ENCODE measurements at places on chromosomes 3 and 15.
A peak's percentile ranks its signal among the peaks of the same experiment; 100 is the strongest.

DNA sequence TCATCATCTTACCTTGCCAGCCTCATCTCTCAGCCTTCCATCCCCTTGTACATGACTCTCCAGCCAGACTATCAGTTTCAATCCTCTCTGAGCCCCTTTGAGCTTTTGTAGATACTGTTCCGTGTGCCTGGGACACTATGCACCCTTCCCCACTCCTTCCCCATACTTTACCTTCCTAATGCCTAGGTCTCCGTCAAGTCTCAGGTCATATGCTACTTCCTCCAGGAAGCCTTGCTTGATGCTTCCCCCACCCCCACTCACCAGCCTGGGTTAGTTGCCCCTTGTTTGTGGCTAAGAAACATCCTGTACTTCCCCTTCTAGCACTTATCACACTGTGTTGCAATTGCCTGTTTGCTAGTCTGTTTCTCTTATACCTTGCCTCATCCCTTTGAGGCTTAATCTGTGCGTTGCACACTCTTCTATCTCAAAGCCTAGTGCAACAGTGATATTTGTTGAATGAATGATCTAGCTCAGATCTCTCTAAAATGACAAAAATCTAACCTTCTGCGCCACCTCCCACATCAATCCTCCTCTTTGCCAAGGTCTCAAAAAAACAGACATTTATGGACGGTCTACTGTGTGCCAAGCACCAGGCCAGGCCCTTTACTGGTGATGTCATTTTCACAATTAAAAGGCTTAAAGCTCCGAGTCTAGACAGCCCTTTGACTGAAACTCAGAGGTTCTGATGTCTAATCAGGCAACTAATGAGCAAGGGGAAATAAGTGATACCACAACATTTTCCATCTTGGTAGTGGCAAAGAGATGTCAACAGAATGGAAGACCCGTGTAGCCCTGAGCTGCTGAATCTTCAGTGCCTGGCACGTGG is 6.5 kb upstream of the USP3 start:
- DNase-seq, result no peak

DNA sequence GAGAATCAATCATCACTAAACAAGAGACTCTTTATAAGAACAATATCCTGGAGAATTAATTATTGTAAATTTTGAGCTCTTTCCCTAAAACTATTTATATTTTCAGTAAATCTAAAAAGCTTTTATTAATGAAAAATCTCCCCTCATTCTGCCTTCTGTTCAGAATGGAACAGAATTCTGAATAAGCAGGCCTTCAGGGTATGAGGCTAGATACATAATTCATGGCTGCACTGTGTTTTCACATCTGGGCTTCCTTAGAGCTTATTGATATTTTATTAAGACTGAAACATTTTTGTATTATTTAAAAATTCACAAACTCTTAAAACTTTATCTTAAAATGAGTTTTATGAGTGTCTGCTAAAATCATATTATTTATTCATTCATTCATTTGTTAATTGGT is 24.8 kb downstream of the CLDN11 start:
- DNase-seq, result no peak

DNA sequence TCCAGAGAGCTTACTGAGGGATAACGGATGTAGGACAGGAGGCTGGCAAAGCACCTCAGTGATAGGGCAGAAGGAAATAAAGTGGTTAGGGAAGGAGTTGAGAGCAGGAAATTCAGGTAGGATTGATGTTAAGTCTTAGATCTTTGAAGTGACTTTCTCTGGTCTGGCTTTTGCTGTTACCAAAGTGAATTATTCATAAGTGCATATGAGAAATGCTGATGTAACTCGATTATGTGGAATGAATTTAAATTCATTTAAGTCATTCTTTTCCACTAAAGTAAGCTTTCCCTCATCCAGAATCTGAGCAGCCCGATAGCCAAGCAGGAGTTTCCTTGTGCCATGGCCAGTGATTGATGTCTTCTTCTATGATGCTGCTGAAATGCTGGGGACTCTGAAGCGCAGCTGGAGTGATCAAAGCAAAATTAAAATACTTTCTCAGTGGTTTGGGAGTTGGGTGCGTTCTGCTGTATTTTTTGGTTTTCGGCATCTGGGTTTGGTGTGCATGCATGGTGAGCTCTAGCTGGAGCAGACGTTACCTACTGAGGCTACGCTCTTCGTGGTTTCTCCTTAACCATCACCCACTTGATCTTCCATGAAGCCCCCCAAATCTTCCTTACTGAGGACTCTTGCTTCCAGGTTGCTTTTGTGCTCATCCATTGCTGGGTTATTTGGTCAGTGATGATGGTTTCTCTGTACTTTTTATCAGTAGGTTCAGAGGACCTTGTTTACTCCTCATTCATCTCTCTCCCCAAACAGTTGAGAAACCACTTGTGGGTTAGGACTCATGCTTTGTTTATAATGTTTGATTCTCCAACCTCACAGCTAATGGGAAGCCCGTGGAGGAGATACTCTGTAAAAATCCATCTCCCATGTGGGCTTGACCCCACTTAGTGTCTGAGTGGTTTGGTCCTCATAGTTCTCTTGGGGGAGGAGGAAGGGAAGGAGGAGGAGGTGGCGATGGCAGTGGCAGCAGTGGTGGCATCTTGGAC is 72.5 kb downstream of the IGF1R start:
- no peak for DNase-seq

DNA sequence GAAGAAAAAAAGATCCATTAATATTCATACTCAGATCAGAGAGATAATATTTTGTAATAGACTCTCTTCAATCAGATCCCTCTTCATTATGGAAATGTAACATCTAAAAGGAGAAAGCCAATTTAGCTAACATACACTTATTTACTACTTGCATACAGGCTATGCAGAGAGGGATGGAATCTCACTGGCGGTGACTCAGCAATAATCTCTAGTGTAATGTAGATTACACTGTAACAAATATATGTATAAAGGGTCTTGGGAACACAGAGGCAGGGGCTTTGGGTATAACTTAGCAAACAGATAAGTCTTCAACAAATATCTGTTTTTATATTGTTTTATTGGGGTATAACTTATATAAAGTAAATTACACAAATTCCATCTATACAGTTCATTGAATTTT is 69.6 kb downstream of the CGNL1 start:
- no peak for DNase-seq

DNA sequence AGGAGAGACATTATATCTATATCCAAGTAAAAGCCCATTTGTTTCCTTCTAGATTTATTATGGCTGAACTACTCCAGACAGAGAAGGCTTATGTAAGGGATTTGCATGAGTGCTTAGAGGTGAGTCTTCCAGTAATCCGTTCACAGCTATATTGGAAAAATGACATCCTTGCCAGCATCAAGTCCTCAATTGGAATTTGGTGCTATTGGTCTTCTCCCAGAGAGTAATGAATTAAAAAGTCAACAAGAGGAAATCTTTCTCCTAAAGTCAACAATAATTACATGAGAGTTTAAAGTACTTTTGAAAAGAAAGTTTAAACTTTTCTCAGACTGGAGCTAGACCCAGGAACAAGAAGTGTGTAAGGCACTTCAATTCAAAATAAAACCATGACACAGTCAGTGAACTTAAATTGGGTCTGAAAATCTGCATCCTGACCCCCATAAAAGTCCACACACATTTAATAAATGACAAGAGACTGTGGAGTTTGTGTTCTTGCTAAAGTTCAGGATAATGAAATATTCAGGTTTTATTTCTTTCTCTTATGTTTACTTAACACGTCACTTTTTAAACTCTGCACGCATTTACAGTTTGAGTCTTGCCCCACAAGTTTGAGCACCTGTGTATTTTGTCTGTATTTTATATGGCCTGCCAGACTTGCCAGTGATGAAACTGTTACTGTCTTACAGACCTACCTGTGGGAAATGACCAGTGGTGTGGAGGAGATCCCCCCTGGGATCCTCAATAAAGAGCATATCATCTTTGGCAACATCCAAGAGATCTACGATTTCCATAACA is 268.2 kb upstream of the UMPS start:
- no peak for DNase-seq

DNA sequence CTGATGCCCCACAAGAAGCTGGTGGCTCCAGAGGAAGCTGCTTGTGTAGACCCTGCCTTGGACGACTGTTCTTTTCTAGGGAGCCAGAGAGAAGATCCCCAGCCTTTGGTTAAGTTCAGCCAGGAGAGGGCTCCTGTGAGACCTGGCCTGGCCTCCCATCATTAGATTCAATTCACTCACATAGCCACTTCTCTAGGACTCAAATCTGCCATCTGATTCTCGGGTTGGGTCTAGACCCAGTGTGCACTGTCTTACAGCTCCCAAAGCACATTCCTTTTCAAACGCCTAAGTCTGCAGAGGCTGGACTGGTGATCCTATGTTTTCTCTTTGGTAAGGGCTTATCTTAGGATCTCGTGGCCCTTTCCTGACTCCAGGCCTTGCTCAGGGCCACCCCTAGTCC is 81.7 kb upstream of the NPHP3 start:
- no peak for DNase-seq

DNA sequence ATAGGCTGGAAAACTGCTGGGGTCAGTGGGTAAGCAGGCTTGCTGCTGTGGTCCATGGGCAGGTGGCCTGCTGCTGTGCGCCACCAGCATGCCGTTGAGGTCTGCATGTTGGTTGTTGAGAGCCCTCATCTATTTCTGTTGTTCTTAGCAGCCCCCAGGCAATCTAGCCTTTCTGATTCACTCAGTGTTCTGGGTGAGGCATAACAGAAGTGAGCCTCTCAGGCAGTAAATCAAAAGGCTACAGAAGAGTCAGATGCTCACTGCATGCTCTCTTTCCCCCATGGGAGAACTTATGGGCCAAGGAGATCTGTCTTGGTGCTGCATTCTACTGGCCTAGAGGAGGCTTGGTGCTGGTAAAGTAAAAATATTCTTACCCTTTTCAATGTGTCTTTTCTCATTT is 67.8 kb upstream of the ATP10A start:
- peak; percentile 11 for DNase-seq

GRCh38 chr3:50226888-50227389 is 9.1 kb upstream of the GNAI2 start:
- DNase-seq, result no peak

- DNase-seq, result no peak
Observed at GRCh38 chr3:172614340-172615274, 91.4 kb upstream of the TNFSF10 start.

- DNase-seq, result peak; percentile 10
Observed at GRCh38 chr3:14042680-14043079, 82.0 kb downstream of the CHCHD4 start.

GRCh38 chr3:19250959-19251610 is 102.8 kb downstream of the KCNH8 start:
- no peak for DNase-seq

- no peak for DNase-seq
Observed at GRCh38 chr15:36831904-36832287, 252.5 kb downstream of the CDIN1 start.

- DNase-seq, result no peak
Observed at GRCh38 chr3:141399200-141399599, 30.9 kb downstream of the ZBTB38 start.

DNA sequence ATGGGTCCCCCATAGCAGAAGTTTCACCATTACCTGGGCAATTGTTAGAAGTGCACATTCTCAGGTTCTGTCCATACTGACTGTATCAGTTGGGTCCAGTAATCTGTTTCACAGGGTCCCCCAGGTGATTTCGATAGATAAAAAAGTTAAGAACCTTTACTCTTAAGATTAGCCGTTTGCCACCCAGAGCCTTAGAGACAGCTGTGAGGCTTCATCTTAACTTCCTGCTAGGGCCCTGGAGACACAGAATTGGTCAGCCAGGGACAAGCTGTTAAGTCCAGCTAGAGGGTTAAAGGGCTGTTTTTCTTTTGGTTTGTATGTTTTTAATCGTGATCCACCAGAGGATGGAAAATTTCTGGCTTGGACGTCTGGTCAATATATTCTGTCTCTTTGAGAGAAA is 6.7 kb downstream of the FAM162A start:
- DNase-seq, result no peak

DNA sequence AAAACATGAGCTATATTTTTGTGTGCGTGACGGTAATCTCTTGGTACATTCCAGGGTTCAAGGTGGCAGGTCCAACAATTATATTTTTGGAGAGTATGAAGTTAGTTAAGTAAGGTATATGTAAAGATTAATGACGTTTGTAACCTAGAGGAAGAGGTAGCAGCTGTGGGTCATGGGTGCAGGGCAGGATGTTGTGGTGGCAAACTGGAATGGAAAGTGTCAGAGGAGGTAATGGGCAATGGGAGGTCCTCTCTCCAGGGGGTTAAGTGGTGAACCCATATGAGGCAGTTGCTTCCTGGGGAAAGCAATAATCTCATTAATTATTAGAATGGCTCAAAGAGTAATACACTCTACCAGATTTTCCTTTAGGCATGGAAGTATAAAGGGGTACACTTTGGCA is 1.0 kb upstream of the CD200R1L start:
- DNase-seq, result no peak

DNA sequence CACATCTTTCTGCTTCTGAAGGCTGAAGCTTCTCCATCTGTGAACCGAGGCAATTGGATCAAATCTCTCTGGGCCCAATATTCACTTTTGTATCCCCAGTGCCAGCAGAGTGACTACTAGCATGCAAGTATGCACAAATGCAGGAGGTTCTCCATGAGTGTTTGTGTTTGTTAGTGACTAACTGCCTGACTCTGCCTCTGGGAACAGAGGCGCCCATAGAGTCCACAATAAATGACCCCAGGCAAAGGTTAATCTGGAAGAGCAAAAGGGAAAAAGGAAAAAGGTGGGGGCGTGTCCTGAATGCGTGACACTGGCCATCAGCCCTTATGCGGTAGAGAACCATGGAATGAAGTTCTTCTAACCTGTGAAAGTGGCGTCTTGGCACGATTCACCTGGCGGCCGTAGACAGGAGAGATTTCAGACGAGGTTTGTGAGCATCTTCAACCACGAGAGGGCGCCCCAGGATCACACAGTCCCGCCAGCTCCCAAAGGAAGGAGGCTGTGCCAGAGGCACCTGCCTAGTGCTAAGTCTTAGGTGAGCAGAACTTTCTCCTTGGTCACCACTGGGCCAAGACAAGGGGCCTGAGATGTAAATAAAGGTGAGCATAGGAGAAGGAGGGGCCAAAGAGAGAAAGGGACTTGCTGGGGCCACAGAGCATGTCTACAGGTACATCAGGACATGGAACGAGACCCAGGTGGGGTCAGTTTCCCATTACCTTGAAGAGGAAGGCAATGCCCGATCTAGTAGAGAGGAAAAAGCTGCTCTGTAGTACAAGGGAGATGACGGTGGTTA is 44.2 kb downstream of the RBPMS2 start:
- DNase-seq, result peak; percentile 16

GRCh38 chr3:14216257-14217048 is 37.8 kb downstream of the LSM3 start:
- no peak for DNase-seq

DNA sequence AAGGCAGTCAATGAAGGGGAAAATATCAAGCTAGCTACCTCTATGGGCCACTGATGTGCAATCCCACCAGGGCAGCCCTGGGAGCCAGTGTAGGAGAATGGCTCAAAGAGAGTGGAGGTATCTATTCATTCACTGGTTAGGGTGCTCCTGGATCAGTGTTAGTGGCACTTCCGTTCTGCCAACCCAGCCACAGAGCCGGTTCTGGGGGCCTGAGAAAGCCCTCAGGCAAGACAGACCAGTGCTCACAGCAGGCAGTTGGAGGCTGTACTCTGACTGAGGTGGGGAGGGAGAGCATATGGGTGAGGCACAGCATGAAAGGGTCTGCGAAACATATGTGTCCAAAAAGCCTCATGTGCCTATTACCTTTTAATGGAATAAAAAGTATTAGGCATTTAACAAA is 109.3 kb downstream of the KCNMB2 start:
- no peak for DNase-seq
